Left kidney (tissue), 8 donors: ENCODE measurements at places on chromosomes 12 and 14.
A peak's percentile ranks its signal among the peaks of the same experiment; 100 is the strongest.

DNA sequence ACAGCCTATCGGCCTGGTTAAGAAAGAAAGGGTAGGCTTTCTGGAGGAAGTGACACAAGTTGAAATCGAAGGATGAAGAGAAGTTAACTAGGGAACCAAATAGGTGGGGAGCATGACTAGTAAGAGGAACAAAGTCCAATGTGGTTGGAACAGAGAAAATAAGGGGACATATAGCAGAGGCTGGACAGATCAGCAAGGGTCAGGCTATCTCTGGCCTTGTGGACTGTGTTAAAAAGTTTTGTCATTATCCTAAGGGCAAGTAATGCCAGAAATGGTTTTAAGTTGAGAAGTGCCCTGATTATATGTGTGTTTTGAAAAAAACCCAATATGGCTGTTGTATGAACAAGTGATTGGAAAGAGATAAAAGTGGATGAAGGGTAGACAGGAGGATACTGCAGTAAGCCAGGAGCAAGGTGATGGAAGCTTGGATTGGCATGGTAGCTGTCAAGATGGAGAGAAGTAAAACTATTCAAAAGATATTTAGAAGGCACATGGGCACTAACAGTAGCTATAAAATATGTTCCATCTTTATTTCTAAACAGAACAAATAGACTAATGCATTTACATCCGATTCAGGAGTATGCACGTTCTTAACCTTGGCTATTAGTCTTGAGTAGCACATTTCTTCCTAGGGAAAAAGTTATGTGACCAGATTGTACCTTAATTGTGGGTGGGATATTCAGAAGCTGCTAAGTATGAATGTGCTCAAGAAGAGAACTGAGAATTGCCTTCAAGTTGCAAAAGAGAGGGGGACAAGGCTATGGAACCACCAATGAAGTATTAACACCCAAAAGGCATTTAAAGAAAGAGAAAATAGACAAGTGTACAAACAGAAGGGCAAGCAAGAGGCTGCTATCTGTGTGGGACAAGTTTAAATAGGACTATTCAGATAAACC, 46.8 kb upstream of the OR5AU1 start:
- no peak for DNase-seq

DNA sequence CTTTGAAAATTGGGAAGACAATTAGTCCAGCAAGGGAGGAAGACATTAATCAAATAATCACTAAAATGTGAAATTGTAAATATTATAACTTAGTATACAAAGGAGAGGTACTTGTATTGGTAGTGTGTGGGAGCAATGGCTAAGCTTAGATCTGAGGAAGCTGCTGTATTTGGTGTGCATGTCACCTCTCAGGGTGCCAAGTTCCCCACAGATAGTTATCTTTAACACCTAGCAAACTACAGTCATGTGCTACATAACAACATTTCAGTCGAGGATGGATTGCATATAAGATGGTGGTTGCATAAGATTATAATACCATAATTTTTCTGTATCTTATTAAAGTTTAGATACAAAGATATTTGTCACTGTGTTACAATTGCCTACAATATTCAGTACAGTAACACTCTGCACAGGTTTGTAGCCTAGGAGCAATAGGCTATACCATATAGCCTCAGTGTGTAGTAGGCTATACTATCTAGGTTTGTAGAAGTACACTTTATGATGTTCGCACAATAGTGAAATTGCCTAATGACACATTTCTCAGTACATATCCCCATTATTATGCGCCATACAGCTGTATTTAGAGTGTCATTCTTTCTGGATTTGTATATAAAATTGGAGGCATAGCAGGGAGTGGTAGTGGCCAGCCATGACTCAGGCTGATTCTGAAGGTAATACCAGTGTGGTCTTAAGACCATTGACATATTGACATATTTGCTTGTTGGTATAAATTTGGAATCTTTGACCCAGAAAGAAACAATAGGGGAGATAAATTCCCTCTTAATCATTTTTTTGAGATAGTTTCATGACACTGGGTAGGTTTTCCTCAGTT, 55.8 kb downstream of the RAD51B start:
- DNase-seq, result no peak

- no peak for DNase-seq
Observed at GRCh38 chr12:50803230-50803875, 39.4 kb upstream of the TMPRSS12 start.

DNA sequence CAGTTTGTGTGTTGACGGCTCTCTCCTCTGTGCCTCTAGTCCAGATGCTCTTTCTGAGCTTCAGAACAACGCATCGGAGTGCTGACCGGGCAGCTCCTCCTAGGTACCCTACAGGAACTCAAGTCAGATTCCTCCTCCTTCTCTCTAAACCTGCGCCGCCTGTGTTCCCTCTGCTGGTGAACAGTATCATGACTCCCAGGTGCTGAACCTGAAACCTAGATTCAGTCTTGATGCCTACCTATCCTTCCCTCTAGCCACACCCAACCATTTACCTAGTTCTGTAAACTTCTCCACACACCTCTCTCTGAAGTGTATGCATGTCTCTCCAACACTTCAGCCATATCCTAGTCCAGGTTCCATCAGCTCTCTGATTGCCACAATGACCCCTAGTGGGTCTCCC, 112.7 kb downstream of the EFCAB11 start:
- no peak for DNase-seq

- no peak for DNase-seq
Observed at GRCh38 chr14:47447076-47447475, 228.3 kb downstream of the MDGA2 start.

GRCh38 chr14:75399843-75400775, 27.7 kb upstream of the JDP2 start:
- DNase-seq, result peak; percentile 15
